HCT116 (cell line): ENCODE measurements at places on chromosomes 4 and X. TPM values are rescaled to one million over a fixed set of nuclear protein-coding genes. Genes with fewer than 3 reads are reported as not detected.

GRCh38 chr4:88178626-88179231, 20.3 kb upstream of the ABCG2 start:
- no peak for DNase-seq

Gene MAEA
- total RNA-seq = 88.3 TPM

- DNase-seq = no peak
These were observed 290.4 kb downstream of the NR3C2 start for GRCh38 chr4:148151806-148152205.

Gene NXF2
- not detected for total RNA-seq

- no peak for DNase-seq
These were observed 189.9 kb downstream of the TBCK start for GRCh38 chr4:106126062-106126461.
